ENCODE measurements at places on chromosomes 1 and 21.

DNA sequence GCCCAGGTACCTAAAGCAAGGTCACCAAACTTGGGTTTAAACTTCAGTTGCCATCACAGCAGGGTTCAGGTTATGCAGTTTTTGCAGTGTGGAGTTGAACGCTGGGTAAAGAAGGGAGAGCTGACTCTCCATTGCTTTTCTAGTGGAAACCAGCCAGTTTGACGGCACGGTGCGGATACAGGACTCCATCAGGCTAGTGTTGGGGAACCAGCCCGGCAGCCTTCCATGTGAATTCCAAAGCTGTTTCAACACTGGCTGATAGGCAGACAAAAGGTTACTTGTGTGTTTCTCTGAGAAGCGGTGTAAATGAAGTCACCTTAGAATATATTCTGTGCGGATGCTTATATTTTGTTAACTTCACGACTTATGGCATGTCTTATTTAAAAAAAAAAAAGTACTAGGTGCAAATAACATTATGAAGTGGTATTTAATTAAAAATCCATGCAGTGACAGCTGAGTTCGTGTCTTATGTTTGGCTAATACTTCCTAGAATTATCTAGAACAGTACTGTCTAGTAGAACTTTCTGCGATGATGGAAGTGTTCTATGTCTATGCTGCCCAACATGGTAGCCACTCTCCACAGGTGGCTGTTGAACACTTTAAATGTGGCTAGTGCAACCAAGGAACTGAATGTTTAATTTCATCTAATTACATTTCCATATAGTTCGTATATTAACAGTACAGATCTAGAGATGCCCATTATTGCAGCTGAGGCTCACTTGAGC is 29.9 kb upstream of the RCAN3 start:
- DNase-seq: no peak

DNA sequence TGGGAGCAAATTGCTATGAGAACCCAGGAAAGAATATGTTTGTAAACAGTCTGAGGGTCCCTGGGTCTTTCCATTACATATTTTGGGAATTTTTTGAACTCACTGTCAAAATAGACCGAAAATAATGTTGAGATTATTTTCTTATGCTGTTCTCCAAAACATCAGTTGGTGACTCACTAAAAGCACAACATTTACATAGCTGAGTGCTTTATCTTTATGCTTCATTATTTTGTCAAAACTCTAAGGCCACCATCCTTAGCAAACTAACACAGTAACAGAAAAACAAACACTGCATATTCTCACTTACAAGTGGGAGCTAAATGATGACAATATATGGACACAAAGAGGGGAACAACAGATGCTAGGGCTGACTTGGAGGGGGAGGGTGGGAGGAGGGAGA is 459.3 kb downstream of the ADGRL2 start:
- DNase-seq: no peak

GRCh38 chr21:33070998-33071769 is 1.2 kb downstream of the OLIG1 start:
- DNase-seq: no peak

GRCh38 chr1:99374109-99374508 is 109.8 kb downstream of the PLPPR4 start:
- no peak for DNase-seq

DNA sequence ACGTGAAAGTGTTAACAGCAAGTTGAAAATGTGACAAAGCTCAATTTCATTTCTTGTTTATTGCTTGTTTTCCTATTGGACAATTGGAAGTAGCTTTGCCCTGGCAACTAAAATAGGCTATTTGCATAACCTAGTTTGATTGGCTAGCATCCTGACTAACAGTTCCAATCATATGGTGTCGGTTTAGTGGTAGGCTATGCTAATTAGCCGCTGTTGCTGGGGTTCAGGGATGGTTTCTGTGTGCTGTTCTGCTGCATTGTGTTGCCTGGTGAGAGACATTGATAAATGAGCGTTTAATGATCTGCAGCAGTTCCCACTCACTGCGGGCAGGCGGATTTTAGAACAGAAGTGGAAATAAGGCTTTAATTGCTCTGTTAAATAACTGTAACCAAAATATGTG is 68.5 kb downstream of the DYRK1A start:
- peak; percentile 91 for DNase-seq

GRCh38 chr1:226432586-226433340 is 24.9 kb upstream of the PARP1 start:
- DNase-seq: no peak

DNA sequence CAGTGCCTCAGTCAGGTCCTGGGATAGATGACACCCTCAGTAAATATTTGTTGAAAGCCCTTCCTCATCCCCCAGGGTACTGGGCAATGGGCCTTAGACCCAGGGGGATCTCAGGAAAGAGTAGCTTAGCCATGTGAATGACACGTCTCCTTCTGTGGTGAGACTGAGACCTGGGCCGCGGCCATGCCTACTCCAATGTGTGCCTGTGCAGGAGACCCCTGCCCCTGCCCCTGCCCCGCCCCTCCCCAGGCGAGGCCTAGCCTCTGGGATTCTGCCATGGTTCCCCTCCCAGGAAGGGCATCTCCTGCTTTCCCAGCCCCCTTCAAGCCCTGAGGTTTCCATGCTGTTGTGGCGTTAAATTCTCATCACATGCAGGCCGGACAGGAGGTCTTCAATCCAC is 7.1 kb downstream of the MYOM3 start:
- no peak for DNase-seq

DNA sequence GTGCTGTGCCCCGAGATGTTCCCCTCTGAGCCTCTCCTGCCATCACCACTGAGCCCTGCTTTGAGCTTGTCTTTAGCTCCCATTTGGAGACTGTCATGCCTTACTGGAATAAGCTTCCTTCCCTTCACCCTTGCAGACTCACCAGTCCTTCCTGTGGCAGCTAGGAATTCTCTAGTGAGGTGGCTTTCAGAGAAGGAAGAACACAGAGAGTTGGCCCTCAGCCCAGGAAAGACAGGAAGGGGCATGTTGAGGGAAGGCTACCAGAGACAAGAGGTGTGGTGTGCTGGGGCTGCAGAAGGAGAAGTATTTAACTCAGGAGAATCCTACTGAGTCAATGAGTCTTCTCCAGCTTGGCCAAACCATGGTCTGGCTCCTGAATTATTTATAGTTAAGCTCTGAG is 76.3 kb downstream of the UCK2 start:
- DNase-seq: no peak

DNA sequence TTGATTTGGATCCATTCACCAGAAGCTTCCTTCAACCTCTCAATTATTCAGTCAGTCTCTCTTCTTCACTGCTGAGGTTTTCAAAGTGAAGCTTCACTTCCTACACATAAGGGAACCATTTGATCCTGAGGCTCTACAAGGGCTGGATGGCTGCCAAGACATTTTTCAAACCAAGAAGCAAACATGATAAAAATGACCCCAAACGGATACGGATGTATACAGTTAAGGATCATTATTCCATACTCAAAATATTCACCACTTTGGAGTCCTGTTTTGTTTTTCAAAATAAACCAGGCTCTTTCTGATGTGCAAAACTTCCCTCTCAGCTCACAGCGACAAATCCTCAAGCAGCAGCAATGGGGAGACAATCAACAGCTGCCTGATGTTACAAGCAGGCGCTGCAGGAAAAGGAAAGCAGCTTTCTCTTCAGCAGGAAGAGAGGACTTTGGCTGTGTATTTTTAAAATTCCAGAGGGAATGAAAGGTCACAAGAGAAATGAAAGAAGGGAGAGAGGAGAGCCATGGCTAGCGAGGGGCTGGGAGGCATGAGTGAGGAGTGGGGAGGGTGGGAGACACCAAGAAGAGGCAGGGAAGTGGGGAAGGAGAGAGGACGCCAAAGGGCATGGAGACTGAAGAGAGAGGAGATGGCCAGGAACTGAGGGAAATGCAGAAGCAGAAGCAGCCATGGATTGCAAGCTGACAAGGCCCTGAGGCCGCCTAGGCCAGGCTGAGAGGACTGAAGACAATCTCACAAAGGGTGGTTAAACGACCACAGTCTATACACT is 145.4 kb downstream of the SLC45A1 start:
- no peak for DNase-seq

Data from cerebellar nuclear complex (tissue), 1 donor.